ENCODE measurements at places on chromosomes 13 and 19.

- DNase-seq = no peak
These were observed 45.4 kb downstream of the FAM124A start for GRCh38 chr13:51267622-51268021.

DNA sequence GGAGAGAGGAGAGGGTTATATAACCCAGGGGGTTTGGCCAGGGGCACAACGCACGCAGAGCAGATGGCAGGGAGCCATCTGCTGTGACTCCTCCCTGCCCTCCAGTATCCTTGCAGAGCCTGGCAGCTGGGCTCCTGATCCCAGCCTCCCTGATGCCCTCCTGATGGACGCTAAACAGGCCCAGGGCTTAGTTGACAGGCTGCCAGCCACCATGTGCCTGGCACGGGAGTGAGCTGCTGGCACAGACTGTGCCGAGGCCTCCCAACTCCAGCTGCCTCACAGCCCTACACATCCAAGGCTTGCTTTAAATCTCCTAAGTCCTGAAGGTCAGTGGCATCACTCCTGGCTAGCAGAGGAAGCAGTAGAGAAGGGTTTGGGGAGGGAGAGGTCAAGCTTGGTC is 16.7 kb downstream of the SYDE1 start:
- DNase-seq = no peak

DNA sequence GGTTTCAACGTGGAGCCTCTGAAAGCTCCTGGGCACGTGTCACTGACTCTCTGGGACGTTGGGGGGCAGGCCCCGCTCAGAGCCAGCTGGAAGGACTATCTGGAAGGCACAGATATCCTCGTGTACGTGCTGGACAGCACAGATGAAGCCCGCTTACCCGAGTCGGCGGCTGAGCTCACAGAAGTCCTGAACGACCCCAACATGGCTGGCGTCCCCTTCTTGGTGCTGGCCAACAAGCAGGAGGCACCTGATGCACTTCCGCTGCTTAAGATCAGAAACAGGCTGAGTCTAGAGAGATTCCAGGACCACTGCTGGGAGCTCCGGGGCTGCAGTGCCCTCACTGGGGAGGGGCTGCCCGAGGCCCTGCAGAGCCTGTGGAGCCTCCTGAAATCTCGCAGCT is 2.3 kb downstream of the ARL11 start:
- no peak for DNase-seq

DNA sequence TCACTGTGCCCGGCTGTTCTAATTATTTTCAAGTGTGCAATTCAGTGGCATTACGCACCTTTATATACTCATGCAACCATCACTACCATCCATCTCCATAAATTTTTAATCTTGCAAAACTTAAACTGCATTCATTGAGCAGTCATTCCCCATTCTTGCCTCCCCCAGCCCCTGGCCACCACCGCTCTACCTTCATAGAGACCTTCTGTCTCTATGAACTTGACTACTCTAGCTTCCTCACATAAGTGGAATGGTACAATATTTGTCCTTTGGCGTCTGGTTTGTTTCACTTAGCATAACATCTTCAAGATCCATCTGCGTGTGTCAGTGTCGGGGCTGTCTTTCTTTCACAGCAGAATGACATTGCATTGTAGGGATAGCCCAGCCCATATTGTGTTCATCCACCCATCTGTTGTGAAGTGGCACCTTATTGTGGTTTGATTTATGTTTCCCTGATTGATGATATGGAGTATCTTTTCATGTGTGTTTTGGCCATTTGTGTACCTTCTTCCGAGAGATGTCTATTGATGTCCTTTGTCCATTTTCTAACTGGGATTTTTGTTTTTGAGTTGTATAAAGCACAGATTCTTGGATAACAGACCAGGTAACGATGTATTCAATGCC is 64.8 kb upstream of the FLT1 start:
- peak; percentile 38 for DNase-seq

GRCh38 chr19:31992750-31993149 is 352.7 kb upstream of the ZNF507 start:
- DNase-seq = no peak

DNA sequence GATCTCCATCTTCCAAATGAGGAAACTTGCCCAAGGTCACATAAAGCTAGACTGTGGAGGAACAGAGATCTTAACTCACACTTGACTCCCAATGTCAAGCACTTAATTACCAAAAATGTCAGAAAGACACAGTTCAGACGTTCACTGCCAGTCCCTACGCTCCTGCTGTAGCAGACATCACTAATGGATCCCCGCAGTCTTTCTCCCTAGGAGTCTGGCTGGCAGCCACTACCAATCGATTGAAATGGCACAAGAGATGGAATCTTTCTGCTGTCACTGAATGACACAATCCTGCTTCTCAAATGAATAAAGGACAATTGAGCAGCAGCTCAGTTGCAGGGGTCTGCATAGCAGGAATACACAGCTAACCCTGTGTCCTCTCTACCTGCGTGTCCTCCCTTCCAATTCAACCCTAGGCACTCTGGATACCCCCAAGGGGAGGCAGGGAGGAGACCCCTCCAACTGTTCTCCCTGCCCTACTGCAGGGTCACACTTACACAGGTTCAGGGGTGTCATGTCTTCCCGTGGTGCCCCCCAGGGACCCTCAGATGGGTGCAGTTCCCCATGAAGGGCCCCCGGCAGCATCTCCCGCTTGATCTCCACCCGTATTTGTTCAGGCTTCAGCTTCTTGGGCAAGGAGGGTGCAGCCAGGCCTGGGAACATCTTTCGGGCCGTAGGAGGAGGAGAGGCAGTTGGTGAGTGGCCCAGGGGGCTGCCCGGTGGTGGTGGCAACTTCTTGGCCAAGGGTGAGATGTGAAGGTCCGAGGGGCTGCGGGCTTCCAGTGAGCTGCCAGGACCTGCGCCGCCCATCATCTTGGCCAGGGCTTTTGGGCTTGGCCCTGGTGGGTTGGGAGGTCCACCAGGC is 7.9 kb upstream of the AKAP8L start:
- DNase-seq = no peak

DNA sequence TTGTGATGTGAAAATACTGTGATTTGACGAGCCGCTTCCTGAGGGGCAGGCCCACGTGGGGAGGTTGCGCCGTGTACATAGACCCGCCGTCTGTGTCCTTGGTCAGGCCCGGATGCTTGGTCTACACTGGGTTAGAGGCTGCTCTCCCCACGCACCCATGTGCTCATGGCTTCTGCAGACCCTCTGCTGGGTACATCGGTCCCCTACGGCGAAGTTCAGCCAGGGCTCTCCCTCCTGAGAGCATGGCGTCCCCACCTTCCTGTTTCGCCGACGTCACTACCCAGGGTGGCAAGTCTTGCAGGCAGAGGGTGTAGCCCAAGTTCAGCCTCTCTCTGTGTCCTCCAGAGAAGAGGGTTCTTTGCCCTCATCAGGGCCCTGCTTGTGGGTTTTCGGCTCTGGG is 11.0 kb downstream of the COMP start:
- DNase-seq = no peak

DNA sequence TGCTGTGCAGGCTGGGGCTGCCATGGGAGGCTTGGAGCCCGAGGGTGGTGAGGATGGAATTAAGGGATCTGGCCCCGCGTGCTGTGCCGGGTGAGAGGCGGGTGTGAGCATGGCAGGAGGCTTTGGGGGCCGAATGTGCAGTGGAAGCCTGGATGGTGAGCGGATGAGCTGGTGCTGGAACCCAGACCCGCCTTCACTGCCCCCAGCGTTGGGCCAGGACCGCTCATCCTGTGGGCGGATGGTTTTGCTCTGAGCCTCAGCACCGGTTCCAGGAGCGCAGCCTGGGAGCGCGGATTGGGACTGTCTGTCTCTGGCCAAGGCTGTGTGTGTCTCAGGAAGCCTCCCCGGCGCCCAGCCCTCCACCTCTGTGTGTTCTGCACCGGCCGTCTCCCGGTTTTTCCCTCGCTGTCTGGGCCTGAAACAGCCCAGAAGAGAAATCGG is 16.7 kb downstream of the KDM4B start:
- no peak for DNase-seq

- no peak for DNase-seq
These were observed 45.7 kb downstream of the ZC3H13 start for GRCh38 chr13:46006688-46007452.

All from NCI-H510A treated with DMSO at 0.1 percent for 48 hours (cell line).